ENCODE measurements at places on chromosomes 7 and 10. TPM values are rescaled to one million over a fixed set of nuclear protein-coding genes. Genes with fewer than 3 reads are reported as not detected.

CLRN3 gene
- not detected for total RNA-seq

PRF1 gene
- not detected for total RNA-seq

TBC1D12 gene
- 5.9 TPM for total RNA-seq

VSTM4 gene
- total RNA-seq, result 0.50 TPM

ELFN1 gene
- total RNA-seq, result 0.38 TPM

FAM24B gene
- total RNA-seq, result 14.8 TPM

VENTX gene
- not detected for total RNA-seq

CALML5 gene
- total RNA-seq, result not detected

MOGAT3 gene
- not detected for total RNA-seq
